Activated B cell treated with CpG ODN at 0.5 μM for 24 hours (primary cell): ENCODE measurements at places on chromosomes 1 and 21.

DNA sequence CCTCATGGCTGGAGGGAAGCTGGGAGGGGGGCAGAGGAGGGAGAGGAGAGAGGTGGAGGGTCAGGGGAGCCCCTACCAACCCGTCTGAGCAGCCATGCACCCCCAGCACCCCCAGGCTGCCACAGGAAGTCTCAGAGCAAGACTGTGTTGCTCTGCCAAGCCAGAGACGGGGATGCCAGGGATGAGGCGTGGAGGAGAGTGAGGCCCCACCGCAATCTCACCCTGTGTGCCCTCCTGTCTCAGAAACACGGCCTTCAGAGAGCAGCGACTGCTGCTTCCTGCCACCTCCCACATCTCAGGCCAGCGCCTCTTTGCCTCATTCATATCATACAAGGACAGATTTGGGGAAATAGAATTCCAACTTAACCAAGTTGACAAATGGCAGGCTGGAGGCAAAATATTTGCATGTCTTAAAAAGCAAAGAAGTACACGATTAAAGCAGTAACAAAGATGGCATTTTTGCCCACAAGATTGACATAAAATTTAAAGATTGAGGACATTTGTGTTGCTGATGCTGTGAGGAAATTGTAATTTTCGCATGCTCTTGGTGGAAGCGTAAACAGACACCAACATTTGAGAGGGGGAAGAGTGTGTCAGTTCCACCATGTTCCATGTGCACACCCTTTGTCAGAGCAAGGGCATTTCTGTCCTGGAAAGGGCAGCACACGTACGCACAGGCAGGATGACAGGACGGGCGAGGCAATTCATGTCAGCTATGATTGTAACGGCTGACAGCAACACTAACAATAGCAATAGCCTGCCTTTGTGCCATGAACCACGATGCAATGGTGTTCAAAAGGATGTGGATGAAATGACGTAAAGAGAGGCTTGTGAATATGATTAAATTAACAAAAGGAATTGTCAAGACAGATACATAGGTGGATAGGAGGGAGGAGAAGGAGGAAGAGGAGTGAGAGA, 59.0 kb upstream of the BACE2 start:
- DNase-seq: no peak

DNA sequence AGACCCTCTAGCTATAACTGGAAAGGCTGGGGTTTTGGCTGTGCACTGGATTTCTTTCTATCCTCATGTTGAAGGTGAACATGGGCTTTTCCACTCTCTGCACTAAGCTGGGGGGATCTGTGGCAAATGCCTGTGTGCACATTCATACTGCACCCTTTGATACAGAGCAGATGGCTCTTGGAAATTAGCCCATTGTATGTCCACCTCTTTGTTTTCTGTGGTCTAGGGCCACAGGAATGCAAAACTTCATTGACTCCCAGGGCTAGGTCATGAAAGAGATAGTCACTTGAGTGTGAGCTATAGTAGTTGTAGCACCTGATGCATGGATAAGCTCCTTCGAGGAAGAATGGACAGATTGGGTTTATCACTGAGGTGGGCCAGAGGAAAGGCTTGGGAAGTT, 5.7 kb upstream of the OR14A16 start:
- no peak for DNase-seq

DNA sequence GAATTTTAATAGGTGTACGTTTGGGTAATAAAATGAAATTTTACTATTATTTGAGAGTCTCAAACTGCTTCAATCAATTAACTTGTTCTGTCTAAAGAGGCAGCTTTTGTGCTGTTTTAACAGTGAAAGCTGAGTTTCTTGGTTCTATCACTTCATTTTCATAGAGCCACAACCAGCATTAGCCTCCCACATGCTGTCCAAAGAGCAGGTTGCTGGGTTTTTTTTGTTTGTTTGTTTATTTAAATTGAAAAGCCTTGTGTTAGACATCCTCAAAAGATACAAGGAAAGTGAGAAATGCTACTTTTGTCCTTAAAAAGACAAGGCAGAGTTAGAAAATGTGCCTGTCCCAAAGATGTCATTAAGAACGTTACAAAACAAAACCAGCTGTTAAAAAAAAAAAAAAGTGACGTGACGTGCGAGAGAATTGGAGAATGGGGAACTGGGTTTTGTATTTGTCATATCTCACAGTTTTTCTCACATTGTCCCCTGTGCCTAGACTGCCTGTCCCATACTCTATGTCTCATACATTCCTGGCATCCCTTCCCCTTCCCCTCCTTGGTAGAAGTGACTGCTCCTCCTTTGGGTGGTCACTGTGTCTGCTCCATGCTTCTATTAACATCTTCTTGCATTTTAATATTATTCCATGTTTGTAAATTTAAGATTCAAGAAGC, 63.1 kb upstream of the CD34 start:
- no peak for DNase-seq

DNA sequence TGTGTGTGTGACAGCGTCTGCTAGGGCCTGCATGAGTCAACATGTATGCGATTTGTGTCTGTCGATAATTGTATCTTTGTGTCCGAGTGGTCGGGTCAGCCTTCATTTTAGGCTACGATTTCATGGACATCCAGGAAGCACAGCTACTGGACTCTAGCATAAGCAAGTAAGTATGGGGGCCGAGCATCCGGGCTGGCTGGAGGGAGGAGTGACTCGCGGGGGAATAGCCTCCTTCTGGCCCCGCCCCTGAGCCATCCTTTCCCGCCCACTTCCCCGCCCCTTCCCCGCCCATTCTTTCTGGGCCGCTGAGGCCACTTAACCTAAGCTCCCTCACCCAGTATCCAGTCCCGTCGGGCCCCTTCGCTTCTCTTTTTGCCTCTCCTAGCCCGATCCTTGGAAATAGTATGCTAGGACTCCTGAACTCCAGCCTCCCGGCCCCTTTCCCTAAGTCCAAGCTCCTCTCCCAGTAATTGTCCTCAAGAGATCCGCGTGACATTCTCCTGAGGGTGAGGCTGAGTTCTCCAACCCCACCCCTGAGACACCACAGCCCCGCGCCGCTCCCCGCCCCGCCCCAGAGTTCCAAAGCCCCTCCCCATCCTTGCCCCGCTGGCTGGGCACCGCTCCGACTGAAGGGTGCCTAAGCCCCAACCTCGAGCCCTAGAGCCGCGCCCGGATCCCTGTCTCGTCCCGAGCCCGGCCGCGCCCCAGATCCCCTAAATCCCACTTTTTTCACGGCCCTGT, 1.2 kb downstream of the MAP3K6 start:
- peak; percentile 68 for DNase-seq

GRCh38 chr1:31183927-31184554, 55.6 kb downstream of the NKAIN1 start:
- peak; percentile 29 for DNase-seq

- DNase-seq: no peak
These were observed 23.4 kb downstream of the LDLRAP1 start for GRCh38 chr1:25566730-25567341.

- no peak for DNase-seq
These were observed 9.5 kb downstream of the RRP15 start for GRCh38 chr1:218294546-218294945.

DNA sequence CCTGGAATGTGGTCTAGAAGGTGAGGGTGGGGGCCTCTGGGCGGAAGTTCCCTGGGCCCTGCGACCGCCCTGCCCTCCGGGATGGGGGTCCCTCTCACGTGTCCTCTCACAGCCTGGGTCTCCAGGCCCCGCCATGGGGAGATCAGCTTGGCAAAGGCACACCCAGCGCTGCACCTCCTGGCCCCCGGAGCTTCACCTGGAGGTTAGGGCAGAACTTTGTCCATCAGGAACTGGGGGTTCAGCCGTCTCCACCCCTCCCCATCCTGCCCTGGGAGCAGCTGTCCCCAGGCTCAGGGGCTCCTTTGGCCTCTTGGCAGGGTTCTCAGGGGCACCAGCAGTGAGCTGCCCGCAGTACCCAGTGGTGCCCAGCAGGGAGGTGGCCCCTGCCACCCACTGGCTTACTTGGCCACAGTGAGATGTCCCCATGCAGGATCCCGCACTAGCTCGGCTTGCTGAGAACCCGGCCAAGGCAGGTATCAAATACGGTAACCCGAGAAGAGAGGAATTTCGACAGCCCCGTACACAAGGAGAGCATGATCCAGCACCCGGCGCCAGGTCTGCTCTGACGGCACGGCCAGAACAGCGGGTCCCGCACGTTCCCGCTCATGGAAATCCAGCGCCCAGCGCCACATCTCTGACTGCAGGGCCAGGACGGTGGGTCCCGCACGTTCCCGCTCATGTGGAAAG, 36.7 kb downstream of the RRP1 start:
- DNase-seq: no peak

GRCh38 chr21:43304206-43304605, 122.7 kb downstream of the SIK1 start:
- no peak for DNase-seq

DNA sequence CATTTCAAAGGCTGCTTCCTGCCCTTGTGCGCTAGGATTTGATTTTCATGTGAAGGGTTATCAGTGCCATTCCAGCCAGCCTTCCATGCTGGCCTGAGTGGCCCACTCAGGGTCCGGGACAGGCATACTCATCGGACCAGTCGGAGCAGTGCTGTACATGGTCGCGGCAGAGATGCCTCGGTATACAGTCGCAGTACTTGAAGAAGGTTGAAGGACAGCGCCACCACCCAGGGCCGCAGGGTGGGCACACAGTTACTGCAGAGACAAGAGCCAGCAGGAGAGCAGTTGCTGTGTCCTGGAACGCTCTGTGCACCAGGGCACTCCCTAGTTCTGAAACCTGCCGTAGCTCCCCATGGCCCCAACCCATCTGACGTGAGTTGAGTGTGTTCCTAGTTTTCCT, 9.1 kb downstream of the LDLRAD1 start:
- DNase-seq: no peak

DNA sequence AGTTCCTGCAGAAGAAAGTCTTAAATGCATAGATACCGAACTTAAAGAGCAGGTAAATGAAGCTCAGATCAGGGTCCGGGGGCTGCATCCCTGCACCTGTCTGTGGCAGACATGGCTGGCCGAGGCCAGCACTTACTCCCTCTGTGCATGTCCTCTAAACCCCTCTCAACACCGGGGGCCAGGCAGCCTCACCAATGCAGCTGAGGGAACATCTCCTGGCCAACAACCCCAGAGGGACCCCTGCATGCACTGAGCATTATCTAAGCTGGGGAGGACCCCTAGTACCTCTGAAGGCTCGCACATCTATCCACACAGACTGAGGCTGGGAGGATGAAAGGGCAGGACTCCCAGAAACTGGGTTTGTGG, 18.4 kb downstream of the TTC34 start:
- DNase-seq: no peak

DNA sequence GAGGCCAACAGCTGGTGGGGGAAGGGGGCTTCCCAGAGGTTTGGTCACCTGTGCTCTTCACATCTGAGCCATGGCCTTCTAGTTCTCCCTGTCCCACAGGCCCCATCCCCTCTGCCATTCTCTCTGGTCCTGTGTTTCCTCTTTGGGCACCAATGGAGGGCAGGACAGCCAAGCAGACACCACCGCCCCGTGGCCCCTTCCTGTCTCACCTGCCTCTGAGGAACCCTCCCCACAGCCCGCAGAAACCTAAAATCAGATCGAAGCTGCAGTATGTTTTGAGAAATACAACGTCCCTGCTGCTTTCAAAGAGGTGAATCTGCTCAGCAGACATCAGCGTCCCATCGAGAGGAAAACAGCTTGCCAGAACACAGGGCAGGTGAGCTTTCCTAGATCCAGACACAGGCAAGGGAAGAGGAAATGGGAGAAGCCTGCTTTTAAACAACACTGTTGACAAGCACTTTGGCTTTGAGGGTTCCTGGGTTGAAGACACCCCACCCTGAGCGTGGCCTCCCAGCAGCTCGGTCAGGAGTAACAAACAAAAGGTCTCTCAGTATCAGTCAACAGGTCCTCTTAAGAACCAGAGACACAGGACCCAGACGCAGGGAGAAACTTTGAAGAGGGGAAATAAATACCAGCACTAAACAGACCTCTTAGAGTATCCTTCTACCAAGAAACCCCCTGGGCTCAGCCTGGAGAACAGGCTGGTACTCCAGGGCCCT, 2.3 kb downstream of the PANK4 start:
- no peak for DNase-seq

DNA sequence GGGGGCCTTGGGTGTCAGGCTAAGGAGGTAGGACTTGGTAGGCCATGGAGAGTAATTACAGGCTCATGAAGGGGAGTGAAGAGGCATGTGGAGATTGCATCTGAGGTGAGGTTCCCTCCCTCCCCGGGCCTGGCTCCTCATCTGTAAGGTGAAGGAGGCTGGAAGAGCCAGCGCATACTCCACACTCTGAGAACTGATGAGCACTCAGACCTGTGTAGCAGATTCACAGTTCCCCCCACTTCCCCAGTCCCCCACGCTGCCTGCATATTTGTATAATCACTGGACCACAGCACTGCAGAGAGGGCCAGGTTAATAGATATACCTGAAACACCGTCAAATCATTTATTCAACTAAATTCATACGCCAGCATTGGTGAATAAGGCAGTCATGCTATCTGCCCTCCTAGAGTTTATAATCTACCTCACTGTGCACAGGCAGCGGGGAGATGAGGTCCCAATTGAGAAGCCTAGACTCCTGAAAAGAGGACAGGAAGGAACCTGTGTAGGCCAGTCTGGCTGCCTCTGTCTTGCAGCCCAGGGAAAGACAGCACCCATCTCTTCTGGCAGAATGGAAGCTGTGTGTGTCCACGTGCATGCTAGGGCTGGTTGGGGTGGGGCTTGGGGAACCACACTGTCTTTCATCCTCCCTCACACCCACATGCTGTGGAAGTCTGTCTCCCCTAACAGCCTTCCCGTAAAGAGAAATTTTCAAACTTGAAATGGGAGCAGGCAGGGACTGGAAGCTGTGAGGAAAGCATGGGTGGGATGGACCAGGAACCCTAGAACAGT, 110.6 kb upstream of the ATP1A1 start:
- no peak for DNase-seq

GRCh38 chr1:117138561-117138960, 17.0 kb upstream of the TRIM45 start:
- DNase-seq: no peak

DNA sequence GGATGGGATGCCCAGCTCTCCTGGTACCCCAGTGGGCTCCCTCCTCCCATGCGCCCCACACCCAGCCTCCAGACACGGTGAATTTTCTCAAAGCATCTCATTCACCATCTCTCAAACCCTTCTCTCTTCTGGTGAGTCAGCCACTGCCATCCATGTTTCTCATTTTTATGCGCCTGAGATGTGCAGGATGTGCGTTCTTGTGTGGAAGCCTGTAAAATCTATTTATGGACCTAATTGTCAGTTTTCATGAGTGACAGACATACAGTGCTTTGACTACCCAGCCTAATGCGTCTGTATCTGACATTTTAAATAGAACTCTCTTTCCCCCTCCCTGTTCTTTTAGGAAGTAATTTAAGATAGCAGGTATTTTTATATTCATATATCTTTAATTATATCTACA, 158.8 kb downstream of the DAB1 start:
- no peak for DNase-seq
